ENCODE measurements at places on chromosomes 5 and 9.

DNA sequence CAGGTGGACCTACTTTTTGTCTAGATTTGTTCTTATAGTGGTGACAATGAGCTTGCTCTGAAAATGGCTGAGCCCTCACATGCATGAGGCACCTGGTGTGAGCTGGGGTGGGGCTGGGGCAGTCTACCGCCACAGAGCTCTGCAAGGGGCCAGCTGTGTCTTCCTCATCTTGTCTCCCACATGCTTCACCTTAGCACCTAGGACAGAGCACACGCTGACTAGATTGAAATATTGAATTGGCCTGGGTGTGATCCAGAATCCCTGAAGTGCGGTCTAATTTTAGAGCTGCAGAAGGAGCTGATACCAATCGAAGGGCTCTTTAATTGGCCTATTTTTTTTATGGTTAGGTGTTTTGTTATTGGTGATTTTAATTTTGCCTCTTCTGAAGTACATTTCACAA lies 126.1 kb upstream of the NFIB start:
- no peak for DNase-seq

DNA sequence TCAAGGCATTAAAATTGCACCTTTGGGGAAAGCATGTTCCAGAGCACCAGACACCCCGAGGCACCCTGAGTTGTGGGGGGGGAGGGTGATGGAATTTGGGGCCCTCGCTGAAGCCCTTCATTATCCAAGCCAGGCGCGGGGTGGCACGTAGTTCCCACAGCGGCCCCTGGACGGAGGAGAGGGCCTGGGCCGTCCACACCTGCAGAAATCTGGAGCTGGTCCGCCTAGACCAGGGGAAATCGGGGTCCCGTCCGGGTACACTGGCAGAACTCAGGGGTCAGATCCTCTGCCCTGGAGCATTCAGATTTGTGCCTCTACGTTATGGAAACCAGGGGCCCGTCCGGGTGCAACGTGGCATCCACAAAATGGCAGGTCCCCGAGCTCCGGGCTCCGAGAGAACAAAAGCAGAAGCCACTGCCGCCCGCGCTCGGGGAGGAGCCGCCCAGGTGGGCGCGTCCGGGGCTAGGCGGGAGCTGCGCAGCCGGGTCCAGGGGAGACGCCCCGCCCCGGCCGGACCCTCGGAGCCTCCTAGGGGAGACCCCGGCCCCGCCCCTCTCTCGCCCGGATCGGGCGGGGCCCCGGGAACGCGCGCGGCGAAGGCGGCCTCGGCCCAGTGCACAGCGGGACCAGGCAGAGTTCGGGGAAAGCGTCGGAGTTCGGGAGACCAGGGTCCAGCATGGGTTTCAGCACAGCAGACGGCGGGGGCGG lies at the start of gene PLEKHG4B:
TSS of gene PLEKHG4B (plus strand) at position 613 of the 708 bp plus-strand sequence. CDS start at position 677, 64 bp downstream.
- no peak for DNase-seq

- DNase-seq: no peak
These were observed 38.6 kb downstream of the CAPSL start for GRCh38 chr5:35899800-35900199.

DNA sequence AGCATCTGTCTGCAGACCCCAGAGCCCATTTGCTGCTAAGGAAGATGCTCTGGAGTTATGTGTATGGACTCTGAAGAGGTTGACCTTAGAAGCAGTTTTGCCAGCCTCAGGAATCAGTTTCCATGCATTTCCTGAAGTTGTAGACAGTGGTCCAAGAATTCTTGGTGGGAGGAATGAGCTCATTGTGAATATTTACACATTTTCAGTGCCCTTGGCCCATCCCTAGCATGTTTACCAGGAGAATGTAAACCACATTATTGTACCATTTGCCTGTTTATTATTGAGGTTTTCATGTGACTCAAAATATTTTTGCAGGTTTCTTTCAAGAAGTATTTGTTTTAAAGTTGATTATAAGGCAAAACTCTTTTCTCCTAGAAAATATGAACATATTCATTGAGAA lies 93.8 kb downstream of the NXNL2 start:
- no peak for DNase-seq

DNA sequence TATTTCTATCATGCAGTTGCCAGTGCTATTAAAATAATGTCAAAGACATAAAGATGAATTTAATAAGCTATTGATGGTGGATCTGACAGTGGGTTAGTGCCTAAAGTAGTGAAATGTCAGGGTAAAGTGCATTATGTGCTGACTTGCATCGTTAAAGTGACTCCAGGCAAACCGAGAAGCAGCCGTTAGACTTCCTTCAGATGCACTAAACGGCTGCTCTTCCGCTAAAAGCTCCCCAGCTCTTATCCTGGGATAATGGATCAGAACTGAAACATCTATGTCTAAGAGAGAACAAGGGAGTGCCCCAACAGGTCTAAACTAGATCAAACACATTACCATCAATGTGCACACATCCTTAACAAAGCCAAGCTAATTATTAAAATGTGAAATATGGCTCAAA lies 468.2 kb downstream of the NTRK2 start:
- no peak for DNase-seq

DNA sequence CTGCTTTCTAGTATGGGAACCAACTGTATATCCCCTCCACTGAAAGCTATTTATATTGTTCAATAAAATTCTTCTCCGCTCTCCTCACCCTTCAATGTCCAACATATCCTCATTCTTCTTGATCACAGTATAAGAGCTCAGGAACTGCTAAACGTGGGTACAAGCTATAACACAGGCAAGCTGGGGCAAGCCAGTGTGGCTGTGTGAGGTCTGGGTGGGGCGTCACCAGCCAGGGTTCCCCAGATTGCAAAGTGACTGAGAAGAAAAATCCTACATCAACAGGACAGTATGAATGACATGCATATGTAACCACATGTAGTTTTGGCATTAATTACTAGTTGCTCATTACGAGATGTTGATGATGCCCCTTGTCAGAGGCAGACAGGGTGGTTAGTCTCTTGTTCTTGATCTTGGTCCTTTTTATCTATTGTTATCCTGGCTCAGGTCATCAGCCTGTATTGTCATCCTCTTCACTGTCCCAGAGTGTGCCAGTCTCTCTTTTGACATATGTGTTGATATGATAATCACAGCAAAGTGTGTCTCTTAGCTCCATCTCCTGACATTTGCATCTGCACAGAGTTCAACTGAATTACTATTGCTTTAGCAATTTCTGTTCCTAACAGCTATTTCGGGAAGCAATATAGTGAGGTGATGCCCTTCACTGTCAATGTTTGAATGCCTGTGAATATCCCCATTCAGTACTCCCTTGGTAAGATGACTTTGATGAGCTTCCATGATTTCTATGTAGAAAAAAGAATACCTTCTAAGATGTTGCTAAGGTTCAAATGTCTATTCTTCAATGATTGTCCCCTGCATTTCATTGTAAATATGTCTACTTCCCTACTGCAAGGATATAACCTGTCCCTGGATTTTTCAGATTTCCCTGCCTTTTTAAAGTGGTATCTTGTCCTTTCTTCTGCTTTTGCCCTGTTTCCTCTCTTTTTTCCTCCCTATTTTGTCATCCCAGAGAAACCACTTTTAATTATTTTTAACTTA lies 140.3 kb downstream of the MAT2B start:
- no peak for DNase-seq

DNA sequence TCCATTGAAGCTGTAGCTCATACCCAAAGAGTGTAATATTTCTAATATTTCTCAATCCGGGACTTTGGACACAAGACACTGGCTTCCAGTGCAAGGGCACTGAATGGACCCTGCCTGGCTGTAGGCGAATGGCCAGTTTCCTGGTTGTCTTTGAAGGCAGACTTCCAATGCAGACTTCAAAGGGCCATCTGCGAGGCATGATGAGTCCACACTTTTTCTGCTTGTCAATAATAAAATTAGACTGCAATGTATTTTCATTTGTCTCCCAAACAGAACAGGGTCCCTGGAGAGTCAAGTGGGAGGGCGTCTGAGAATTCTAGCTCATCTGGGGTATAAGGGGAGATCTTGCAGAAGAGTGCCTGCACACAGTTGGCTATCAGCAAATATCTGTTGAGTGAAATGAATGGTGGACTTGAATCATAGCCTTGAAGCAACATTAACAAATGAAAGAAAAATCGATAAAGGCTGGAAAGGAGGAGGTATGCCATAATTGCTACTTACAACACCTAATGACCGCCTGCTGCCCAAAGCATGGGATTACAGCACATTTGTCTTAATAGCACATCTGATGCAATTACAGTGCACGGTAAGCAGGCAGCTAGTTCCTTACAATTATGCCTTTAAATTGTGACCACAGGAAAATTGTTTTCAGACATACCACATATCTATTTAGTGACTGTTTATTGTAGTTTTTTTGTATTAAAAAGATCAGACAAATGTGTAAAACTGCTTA lies 137.5 kb downstream of the ARHGEF28 start:
- DNase-seq: no peak

DNA sequence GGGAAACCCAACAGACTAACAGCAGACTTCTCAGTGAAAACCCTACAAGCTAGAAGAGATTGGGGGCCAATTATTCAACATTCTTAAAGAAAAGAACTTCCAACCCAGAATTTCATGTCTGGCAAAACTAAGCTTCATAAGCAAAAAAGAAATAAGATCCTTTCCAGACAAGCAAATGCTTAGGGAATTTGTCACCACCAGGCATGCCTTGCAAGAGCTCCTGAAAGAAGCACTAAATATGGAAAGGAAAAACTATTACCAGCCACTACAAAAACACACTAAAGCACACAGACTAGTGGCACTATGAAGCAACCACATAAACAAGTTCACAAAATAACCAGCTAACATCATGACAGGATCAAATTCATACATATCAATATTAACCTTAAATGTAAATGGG lies 131.1 kb downstream of the OR2K2 start:
- DNase-seq: no peak

DNA sequence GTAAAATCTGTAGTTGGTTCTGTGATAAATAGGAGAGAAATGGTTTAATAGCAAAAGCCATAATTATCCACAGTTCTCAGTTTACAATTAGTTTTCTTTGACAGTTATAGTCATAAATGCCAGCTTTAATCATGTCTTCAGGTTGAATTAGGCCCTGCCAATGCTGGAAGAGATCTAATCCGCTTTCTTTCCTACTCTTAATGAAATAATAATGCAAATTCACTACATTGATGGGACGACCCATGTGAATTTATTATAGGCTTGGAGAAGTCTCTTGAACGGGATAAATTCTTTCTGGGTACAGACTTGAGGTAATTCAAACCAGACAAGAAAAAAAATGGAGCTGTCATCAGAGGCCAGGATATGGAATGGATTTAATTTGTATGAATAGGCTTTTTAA lies 950.4 kb downstream of the EFNA5 start:
- no peak for DNase-seq

DNA sequence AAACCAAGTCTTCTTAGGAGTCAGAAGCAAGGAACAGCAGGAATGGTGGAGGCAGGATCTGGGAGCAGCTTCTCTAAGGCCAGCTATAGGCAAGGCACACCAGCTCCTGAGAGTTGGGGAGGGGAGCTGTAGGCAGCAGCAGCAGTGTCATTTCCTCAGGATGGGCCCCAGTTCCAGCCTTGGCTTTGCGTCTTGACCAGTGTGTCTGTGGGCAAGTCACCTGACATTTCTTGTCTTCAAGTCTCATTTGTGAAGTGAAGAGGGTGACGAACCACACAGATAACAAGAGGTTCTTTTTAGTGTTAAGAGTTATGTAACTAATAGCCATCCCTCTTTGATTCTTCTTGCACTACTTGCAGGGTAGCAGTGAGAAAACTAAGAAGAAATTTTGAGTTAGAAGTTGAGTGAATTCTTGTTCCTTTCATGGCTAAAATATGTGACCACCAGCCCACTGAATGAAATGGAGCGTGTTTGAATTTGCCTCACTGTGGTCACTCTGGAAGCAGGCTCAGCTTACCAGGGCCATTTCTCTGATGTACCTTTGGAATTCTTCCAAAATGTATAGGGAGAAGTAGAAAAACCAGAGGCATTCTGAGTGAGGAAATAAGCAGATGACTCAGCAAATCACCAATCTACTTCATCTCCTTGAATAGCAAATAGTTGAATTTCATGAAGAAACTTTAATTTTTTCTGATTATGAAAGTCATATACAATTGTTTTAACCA lies 42.4 kb downstream of the RHOBTB3 start:
- DNase-seq: no peak

DNA sequence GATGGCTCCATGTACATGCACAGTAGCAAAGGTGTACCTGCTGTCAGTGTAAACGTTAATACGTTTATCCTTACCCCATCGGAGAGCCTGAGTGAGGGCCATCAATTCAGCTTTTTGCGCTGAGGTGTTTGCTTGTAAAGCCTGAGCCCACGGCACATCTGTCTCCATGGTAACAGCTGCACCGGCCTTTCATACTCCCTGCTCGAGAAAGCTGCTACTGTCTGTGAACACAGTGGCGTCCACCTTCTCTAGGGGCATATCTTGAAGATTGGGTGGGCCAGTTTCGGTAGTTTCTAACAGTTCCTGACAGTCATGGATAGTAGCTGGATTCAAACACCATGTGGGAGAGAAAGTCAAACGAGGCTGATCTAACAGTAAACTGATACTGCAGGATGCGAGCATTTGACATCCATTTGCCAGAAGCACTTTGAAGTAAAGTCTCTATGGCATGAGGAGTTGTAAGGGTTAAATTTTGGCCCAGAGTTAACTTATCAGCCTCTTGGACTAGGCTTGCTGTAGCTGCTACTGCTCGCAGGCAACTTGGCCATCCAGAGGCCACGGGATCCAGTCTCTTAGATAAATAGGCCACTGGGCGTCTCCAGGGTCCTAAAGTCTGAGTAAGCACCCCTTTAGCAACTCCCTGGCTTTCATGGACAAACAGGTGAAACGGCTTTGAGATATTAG lies 21.0 kb upstream of the RHOBTB3 start:
- no peak for DNase-seq

DNA sequence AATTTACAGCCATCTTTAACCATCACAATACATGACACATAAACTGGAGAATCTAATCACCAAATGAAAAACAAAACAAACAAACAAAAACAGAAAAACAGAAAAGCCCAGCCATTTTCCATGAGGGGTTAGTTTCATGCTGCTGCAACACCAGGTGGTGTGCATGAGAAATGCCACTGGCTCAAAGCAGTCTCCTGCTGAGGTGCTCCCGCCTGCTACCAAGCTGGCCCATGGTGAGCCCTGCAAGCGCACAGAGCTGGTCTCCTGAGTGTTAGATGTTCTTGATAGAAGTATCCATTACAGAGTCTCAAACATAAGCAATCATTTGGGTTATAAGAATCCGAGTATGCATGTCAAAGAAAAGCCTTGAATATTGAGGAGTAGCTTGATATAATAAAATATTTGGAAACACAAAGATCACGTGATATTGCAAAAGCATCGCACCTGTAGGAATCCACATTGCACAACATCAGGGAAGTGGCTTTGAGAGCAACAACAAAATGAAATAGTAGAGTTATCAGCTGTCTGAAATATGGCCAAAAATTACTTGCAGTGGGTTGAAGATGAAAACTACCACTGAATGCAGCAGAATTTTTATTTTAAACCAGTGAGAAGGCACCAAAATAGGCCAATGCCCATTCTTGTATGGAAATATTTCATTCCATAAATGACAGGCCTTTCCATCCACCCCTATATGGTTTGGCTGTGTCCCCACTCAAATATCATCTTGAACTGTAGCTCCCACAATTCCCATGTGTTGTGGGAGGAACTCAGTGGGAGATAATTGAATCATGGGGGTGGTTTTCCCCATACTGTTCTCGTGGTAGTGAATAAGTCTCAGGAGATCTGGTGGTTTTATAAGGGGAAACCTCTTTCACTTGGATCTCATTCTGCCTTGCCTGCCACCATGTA lies 194.8 kb downstream of the SYK start:
- DNase-seq: no peak
